ENCODE measurements at places on chromosomes 7 and 10.

GRCh38 chr7:20268824-20269223 is 51.6 kb upstream of the MACC1 start:
- no peak for DNase-seq

DNA sequence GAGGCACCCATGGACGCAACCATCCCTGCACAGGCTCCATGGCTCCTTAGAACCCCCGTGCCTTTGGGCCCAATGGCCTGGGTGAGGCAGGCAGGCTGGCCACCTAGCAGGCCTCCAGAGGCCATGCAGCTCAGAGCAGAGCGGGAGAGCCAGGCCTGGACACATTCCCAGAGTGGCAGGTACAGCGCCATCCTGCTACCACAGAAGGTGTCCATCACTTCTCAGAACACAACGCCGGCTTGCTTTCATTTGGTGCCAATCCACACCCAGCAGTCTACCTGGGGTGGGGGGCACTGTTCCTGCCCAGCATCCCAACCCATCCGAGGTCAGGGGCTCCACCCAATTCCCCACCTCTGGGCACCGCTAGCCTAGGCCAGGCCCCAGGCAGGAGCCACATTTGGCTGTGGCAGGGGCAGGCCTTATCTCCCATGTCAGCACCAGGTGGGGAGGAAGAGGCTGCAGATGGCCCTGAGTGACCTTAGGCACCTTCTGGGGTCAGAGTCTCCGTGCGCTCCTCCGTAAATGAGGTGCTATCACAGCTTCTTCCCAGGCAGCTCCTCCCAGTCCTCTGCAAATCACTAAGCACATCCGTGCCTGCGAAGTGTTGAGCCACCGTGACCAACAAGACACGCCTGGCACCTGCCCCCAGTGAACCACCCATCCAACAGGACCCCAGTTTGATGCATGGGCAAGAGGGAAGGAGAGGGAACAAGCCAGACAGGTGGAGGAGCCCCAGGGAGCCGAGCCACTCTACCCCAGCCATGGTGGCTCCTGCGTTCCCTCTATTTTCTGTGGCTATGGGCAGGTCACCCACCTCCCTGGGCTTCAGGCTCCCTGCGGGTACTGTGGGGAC is 14.2 kb downstream of the KCNH2 start:
- no peak for DNase-seq

DNA sequence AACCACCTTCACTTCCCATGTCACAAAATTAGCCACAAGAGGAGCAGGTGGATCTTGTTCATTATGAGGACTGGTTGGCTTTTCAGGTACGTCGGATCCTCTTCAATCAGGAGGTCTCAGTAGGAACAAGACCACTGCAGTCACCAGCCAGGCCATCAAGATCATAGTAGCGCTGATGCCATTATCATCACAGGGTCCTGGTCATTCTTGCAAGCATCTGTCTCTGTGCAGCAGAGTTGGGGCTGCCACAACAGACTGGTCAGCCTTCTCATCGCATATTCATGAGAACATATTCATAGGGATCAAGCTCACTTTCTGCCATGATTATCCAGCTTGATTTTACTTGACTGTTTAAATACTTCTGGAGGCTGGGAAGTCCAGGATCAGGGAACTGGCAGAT is 67.1 kb downstream of the ADCYAP1R1 start:
- DNase-seq = no peak

GRCh38 chr10:5400468-5401240 is 4.0 kb downstream of the TUBAL3 start:
- DNase-seq = no peak

GRCh38 chr10:15083674-15084501 is 4.7 kb downstream of the ACBD7 start:
- DNase-seq = no peak

DNA sequence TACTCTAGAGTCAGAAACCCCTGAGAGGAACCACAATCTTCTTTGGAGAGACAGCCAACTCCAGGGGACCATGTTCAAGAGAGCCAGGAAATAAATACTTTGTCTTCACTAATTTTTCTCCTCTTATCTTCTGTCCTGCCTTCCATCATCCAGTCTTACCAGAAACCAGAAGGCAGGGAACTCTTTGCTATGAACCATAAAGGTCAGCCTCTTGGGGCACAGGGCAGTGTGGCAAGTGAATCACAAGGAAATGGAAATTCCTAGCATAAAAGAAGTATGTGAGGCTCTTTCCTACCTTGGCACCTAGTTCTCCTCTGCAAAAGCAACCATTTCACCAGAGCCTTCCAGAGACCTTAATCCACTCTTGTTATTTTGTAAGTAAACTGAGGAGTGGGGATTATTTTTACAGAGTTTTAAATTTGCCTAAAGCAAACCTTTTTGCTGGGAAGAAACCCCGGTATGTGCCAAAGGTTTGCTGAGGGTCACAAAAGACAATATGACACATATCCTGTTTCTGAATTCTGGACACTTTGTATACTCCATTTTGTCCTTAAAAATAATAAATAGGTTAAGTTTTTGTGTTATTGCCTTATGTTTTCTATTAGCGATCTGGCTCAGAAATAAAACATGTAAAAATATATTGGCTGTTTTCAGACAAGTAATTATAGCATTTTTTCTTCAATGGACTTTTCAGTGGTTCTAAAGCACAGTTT is 87.1 kb downstream of the ADAM22 start:
- DNase-seq = no peak

DNA sequence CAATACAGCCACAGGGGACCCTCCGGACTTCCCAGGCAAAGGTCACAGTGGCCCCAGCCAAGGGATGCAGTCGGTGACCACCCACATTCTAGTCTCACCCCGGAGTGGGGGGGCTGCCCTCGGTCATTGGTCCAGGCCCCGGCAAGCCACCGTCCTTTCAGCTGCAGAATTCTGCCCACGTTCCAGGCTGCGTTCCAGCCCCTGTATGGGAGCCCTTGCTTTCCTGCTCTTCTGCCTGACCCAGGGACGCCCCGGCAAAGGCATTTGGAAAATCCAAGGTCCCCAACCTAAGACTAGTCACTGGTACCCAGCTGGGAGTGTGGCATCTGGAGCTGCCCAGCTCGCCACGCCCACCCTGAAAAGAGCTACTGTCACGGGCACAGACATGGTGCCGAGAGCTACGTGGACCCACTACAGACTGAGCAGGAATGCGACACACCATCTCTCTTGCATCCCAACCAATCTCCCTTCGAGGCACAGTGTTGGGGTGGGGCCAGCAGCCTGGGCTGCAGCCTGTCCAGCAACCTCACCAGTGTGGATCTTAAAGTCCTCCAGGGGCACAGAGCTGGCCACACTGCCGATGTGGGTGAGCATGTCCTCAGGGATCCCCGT is 18.6 kb downstream of the OGDHL start:
- no peak for DNase-seq

DNA sequence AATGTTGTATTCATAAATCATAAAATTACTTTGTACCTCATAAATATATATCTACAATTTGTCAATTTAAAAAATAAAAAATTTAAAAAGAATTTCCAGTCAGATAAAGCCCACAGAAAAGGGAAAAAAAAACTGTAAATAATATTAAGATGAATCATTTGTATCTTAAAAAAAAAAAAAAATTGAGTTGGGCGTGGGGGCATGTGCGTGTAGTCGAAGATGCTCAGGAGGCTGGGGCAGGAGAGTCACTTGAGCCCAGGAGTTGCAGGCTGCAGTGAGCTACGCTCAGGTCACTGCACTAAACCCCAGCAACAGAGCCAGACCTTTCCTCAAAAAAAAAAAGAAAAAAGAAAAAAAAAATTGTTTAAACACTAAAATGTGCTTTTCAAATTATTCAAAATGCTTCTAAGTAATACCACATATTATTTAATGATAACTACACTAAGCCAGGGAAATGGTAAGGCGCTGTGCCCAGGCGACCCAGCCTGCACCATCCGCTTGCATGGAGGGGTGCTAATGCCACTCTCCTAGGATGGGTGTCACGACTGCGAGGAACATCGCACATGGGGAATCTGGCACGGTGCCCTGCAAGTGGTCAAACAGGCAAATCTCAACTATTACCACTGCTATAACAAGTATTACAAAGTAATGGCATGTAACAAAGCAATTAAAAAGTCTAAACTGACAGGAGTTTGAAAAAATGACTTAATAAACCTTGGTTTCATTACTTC is 15.4 kb downstream of the GLUD1 start:
- DNase-seq = no peak

GRCh38 chr7:69775231-69775771 is 177.0 kb downstream of the AUTS2 start:
- no peak for DNase-seq

DNA sequence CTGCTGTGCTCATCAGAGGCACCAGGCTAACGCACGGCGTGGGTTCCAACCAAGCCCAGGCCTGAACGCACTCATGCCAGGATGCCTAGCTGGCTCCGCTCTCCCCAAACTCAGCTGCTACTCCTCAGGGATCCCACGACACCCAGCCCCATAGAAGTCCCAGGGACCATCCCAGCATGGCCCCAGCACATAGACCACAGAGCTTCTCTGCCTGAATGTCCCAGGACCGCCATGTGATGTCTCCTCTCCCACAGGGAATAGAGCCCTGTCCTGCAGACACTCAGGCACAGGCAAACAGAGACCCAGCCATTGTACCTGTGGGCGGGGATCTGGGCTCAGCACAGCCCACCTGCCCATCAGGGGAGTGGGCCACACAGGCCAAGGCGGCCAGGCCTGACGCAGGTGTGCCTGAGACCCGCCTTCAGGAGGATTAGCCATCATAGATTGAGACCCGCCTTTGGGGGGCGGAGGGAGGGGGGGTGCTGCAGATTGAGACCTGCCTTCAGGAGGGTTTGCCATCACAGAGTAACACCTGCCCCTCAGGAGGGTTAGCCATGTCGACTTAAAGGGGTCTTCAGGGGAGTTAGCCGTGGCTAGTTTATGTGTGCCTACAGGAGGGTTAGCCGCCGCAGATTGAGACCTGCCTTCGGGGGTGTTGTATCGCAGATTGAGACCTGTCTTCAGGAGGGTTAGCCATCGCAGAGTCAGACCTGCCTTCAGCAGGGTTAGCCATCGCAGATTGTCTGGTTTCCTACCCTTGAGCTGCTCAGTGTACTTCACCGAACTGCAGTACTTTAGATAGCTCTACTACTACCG is 29.0 kb downstream of the RASGEF1A start:
- no peak for DNase-seq

GRCh38 chr10:110834629-110835301 is 37.0 kb upstream of the PDCD4 start:
- no peak for DNase-seq

- no peak for DNase-seq
Measured at GRCh38 chr7:92848851-92849250, 12.5 kb upstream of the CDK6 start.

- no peak for DNase-seq
Measured at GRCh38 chr7:28075674-28076358, 104.8 kb downstream of the JAZF1 start.

GRCh38 chr10:77339166-77339565 is 298.4 kb downstream of the KCNMA1 start:
- no peak for DNase-seq

DNA sequence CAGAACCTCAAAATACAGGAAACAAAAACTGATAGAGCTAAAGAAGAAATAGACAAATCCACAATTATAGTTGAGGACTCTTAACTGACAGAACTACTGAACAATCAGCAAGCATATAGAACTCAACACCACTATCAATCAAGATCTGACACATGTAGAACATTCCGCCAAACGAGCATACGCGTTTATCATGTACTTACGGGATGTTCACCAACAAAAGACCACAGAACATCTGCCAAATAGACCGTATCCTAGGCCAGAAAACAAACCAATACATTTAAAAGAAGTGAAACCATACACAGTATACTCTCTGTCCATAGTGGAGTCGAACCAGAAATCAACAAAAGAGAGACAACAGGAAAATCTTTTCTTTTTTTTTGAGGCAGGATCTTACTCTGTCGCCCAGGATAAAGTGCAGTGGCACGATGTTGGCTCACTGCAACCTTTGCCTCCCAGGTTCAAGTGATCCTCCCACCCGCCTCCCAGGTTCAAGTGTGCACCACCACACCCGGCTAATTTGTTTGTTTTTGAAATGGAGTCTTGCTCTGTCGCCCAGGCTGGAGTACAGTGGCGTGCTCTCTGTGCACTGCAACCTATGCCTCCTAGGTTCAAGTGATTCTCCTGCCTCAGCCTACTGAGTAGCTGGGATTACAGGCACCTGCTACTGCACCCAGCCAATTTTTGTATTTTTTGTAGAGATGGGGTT is 5.1 kb downstream of the GNA12 start:
- no peak for DNase-seq

DNA sequence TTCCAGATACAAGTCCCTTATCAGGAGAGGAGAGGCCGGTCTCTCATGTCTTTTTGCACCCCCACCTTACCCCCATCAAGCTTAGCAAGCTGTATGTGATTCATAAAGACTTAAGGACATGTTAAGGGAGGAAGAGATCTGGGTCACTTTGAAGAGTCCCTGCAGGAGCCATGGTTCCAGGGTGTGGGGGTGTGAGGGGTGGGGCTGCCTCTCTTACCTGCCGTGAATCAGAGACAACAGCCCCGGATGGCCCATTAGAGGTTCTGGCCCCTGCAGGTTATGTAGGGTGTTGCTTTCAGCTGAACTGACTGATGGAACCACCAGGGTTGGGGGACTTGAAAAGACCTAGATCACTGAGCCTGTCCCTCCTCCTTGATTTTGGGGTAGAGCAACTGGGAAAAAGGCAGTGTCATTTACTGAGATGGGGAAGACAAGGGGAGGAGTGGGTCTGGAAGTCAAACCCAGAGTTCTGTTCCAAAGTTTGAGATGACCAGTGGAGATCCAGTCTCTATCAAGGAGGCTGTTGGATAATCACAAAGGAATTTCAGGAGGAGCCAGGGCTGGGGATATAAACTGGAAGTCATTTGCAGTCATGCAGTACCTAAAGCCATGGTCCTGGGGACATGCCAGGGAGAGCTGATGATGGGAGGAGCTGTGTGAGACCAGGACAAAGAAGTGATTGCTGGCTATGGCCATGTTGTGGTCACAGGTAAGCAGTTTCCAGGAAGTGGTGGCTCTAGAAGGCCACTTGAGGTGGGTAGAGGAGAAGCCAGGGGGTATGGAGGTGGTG is 23.1 kb downstream of the ADAMTS14 start:
- no peak for DNase-seq

- DNase-seq = no peak
Measured at GRCh38 chr7:107810626-107811025, 7.6 kb upstream of the SLC26A3 start.

DNA sequence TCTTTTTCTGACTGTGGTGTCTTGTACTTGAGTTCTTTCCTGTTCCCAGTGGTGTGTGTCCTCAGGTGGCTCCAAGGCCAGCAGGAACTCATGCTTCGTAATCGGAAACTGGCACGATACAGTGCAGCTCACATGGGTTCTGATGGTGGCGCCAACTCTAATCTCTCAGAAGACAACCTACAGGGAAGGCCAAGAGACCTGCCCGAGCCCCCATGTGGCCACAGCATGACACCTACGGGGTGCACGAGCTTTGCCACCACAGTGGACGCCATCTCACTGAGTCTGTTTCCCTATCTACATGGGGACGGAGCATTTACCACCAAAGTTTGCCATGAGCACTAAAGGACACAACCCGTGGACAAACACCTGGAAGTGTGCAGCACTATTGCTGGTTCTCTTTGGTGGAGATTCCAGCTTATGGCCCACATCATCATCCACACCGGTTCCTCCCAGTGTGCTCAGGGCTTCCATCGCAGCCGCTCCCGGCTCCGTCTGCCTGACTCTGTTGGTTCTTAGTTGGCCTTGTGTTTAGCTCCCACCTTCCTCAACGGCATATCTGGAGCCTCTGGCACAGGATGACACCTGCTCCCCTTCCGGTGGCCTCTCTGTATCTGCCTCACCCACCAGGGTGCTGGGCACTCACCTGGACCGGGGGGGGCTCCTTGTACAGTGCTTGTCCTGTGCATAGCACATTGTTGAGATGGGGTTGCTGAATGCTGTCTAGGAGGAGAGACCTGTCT is 586.6 kb upstream of the MKI67 start:
- DNase-seq = no peak

GRCh38 chr7:111090846-111091245 is at the start of gene LRRN3:
TSS of gene LRRN3 (plus strand) at chr7:111091127. CDS start at chr7:111122773, 31,646 bp downstream.
- no peak for DNase-seq
